Fibroblast of the aortic adventitia (primary cell): ENCODE measurements at places on chromosomes 16 and 17. TPM values are rescaled to one million over a fixed set of nuclear protein-coding genes. Genes with fewer than 3 reads are reported as not detected.

DNA sequence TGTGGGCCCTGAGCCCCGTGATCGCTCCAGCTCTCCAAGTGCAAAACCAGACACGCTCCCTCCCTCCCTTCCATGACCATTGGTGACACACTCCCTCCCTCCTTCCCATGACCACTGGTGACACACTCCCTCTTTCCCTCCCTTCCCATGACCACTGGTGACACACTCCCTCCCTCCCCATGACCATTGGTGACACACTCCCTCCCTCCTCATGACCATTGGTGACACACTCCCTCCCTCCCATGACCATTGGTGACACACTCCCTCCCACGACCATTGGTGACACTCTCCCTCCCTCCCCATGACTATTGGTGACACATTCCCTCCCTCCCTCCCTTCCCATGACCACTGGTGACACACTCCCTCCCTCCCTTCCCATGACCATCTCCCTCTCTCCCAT is 56.3 kb downstream of the LMF1 start:
- peak; percentile 4 for DNase-seq

DNA sequence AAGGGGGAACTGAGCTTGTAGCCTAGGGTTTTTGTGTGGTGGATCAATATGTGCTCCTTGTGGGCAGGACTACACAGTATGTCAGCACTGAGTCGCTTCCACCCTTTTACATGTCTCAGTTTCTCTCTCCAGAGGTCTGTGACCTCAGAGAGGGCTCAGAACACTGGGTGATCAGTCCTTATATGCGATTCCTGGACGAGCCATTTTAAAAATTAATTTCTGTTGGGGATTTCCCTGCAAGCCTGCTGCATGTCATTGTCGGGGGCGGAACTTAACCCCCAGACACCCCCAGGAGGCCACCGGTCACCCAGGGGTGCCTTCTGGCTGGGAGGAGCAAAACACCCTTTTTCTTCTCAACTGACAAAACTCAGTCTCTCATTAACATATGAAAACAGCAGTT is 14.1 kb downstream of the DHRS7B start:
- no peak for DNase-seq

GRCh38 chr16:65024767-65025178 is 97.1 kb downstream of the CDH11 start:
- DNase-seq = peak; percentile 79

GRCh38 chr17:57875290-57876022 is 25.6 kb upstream of the MRPS23 start:
- DNase-seq = peak; percentile 98

GRCh38 chr16:54493594-54493993 is 207.0 kb upstream of the IRX3 start:
- peak; percentile 63 for DNase-seq

- DNase-seq = peak; percentile 28
Measured at GRCh38 chr17:21174713-21175112, 39.2 kb downstream of the TMEM11 start.

GRCh38 chr17:10683853-10684252 is 13.5 kb downstream of the SCO1 start:
- DNase-seq = peak; percentile 75

DNA sequence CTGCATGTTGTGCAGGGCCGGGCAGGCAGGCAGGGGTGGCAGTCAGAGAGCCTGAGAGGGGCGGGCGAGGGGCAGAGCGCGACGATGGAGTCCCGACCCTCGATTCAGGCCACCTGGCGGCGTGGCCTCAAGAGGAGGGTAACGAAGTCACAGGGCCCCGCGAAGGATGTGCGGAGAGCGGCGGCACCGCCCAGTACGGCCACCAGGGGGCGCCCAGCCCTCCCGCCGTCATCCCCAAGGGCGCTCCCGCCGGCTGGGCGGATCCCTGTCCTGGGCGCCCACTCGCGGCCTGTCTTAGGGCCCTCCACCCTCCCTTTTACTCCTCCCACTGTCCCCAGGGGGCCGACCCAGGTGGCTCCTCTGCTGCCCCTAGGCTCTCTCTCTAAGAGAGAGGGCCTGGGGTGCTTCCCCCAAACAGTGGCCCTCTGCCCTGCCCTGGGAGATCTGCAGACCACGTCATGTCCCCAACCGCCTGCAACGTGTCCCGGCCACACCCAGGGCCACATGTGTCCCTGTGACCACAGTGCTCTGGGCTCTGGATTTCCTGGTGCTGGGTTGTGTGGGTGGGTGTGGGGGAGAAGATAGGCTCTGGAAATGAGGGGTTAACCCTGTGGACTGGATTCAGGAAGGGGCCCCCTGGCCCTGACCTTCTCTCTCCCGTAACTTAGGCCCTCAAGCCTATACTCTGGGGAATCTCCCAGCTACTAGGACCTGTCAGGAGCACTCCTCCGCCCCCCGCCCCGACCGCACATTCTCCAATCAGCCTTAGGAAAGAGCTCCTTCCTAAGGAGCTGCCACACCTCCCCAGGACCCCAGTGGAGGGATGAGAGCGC is 5.9 kb downstream of the DPEP2 start:
- peak; percentile 59 for DNase-seq

- DNase-seq = peak; percentile 46
Measured at GRCh38 chr17:65712383-65713267, 151.2 kb upstream of the AXIN2 start.

- no peak for DNase-seq
Measured at GRCh38 chr17:30274887-30275286, 16.9 kb downstream of the BLMH start.

DNA sequence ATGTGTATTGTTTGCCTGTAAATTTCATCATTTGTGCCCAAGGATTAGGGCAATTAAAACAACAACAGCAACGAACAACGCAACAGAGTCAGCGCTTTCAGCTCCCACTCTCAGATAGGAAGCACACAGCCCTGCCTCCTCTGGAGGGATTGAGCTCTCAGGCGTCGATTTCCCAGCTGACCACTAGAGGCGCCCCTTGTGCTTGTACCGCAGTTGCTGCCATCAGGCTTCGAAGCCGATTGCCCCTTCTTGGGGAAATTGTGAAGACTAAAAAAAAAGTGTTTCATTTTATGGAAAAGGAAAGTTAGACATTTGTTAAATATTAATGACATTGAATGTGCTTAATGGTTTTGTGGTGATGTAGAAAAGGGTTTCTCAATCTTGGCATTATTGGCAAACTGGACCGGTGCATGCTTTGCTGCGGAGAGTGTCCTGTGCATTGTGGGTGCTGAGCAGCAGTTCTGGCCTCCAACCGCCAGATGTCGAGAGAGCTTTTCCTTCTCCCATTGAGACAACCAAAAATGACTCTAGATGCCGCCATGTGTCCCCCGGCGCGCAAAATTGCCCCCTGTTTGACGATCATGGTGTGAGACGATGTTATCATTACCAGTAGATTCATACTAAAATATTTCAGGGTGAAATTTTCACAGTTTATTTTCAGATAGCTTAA is 650.4 kb upstream of the RBFOX1 start:
- no peak for DNase-seq

DNA sequence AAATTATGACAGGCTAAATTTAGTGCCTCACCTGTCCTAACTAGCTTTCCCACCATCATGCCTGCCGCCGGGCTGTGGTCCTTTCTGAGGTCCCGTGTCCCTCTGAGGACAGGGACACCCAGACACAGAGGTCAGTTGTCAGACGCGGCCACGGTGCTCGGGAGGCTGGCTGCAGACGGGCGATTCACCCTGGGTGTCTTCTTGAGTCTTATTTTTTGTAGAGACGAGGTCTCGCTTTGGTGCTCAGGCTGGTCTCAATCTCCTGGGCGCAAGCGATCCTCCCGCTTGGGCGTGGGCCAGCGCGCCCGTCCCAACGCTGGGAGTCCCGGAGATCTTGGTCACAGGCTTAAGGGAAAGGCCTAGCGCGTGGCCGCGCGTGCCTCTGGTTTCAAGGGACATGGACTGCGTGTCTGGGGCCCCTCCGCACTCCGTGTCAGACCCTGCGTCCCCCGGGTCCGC is 797 bp upstream of the RAB11FIP3 start:
- DNase-seq = no peak

DNA sequence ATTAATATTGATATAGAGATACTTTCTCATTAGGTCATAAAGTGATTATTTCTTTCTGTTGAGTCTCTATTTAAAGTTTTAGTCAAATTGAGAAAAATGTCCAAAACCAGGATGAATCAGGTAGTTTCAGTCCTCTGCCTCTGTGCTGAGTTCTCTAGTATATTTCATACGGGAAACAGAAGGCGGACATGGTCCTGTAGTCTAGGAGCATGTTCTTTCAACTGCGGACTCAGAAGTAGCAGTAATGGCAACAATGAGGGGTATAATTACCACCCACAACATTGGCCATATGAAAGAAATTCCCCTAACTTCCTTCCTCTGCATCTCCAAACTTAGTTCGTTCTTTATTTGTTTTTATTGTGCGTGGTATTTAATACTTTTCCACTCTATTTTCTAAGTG is 50.1 kb downstream of the TBX4 start:
- DNase-seq = no peak

GRCh38 chr17:41974658-41975057 is 8.1 kb downstream of the CNP start:
- no peak for DNase-seq

DNA sequence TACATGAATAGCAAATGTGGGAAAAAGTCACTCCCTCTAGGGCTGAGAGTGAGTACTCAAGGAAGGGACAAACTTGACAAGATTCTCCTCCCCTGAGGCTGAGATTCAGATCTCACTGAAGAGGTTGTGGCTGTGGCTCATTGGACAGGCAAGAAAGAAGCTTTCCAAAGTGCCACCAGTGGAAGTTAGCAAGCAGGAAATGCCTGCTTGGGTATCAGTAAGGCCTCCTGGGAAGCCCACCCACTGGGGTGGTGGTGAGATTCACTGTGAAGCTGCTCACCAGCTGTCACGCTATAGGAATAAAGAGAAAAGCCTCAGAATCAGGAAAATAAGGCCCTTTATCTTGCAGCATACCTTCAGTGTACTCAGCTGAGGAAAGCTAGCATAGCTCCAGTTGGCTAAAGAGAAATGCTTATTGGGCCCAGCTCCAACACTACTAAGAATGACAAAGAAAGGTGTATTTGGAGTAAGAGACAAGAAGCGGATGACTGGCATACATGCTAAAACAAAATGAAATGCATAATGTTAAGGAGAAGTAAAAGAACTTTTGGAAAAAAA is 274.4 kb upstream of the TOM1L1 start:
- no peak for DNase-seq

DNA sequence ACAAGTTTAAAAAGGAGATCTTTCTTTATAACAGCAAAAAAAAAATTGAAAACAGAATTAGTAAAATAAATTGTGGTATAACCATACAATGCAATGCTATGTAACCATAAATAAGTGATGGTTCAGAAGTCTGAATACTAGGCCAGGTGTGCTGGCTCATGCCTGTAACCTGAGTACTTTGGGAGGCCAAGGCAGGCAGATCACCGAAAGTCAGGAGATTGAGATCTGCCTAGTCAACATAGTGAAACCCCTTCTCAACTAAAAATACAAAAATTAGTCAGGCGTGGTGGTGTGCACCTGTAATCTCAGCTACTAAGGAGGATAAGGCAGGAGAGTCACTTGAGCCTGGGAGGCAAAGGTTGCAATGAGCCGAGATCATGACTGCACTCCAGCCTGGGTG is 34.6 kb downstream of the CCT6B start:
- DNase-seq = no peak

DNA sequence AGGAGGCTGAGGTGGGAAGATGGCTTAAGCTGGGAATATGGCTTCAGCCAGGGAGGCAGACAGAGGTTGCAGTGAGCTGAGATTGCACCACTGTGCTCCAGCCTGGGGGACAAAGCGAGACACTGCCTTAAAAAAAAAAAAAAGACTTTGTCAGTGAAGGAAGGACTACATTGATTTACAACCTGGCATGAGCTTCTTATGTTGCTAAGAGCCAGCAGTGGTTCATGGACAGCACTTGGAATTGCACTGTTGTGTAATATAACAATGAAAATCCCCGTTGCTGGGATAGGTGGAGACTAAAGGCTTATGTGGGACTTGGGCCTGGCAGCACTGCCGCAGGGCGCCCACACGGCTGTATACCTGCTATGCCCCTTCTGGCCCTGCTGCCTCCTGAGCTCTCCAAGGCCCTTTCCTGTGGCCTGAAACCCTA is 14.1 kb upstream of the SLC16A5 start:
- DNase-seq = peak; percentile 42

DNA sequence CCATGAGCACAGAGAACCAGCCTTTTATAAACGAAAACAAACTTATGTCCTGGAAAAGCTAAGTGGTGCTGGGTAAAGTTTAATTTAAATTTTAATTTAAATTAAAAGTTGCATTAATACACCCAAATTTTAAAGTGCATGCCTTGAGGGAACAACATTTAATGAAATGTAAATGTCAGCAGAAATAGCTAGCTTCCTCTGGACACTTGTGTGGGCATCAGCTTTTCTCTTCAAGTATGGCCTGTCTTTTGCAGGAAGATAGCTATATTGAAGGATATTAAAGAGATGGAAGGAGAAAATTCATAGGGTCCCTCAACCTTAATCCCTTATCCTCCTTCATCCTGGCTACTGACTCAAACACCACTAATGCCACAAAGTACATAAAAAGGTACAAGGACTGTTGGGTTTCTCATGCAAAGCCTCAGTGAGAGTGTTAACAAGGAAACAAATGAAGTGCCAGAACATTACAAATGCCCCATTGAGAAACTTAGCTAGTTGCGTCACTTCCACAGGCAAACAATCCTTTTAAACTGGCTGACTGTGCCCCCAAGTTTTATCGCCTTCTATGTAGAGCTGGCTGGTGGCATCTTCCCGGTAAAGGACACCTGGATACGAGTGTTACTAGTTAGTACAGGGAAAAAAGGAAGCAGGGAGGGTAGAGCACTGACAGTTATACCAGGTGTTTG is 14.1 kb downstream of the PHF12 start:
- DNase-seq = peak; percentile 71

DNA sequence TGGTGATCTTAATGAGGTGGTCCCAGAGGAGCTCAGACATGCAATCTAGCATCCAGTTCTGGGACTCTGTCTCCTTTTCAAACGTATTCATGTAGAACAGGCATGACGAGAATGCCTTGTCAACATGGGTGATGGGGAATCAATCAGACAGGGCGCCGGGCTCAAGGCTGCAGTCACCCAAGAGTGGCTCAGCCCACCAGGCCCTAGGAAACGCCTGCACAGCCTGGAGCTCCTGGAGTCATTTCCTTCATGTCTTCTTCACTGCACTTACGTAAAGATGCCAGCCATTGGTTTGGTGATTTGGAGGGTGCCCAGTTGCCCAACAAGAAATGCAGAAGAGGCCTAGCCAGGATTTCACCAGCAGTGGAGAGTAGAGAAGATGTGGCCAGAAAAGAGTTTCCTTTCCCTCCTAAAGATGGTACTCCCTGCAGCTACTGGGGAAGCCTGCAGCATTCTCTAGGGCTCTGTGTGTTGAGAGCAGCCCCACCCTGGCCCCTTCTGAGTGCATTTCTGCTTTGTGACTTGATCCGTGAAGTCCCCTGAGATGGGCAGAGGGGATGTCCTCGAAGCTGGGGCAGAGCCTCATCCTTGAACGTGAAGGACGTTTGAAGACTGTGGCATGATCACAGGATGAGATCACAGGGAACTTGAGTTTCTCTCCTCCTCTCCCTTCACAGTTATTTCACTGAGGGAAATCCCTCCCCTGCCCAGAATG is 24.0 kb upstream of the STH start:
- no peak for DNase-seq

The UTS2R gene
- not detected in 2 replicates for total RNA-seq

The CALB2 gene
- total RNA-seq = 0.36 TPM in 1 of 2 replicates, not detected in the other

The PPM1E gene
- total RNA-seq = 0.41 and 0.45 TPM in 2 replicates

The PRSS33 gene
- total RNA-seq = not detected in 2 replicates

The CLDN6 gene
- total RNA-seq = 1.1 TPM in 1 of 2 replicates, not detected in the other

The EVI2B gene
- 0.54 and 1.1 TPM in 2 replicates for total RNA-seq

The TVP23C gene
- total RNA-seq = 22.6 and 25.1 TPM in 2 replicates

The NKD1 gene
- total RNA-seq = 0.09 TPM in 1 of 2 replicates, not detected in the other

The CASKIN2 gene
- 5.6 and 8.0 TPM in 2 replicates for total RNA-seq

The AANAT gene
- total RNA-seq = not detected in 2 replicates

The ALOXE3 gene
- 0.09 TPM in 1 of 2 replicates, not detected in the other for total RNA-seq

The SOST gene
- total RNA-seq = 0.09 TPM in 1 of 2 replicates, not detected in the other

The SLC6A2 gene
- not detected in 2 replicates for total RNA-seq

The TRPV3 gene
- 1.5 and 1.9 TPM in 2 replicates for total RNA-seq

The KRT39 gene
- total RNA-seq = not detected in 2 replicates

The PTRH2 gene
- 21.6 and 21.7 TPM in 2 replicates for total RNA-seq
